Subcutaneous preadipocyte (primary cell): ENCODE measurements at places on chromosomes 11 and 22. TPM values are rescaled to one million over a fixed set of nuclear protein-coding genes. Genes with fewer than 3 reads are reported as not detected.

Gene GRM5
- under 0.01 TPM in 2 replicates for total RNA-seq

Gene SEC14L3
- not detected in 2 replicates for total RNA-seq

Gene ANO9
- under 0.01 TPM in 1 of 2 replicates, not detected in the other for total RNA-seq

Gene RIBC2
- total RNA-seq = 1.1 and 1.4 TPM in 2 replicates

Gene EFCAB6
- total RNA-seq = 1.6 and 2.6 TPM in 2 replicates

Gene OR10A5
- not detected in 2 replicates for total RNA-seq

Gene OR6T1
- not detected in 2 replicates for total RNA-seq

Gene LMO2
- under 0.01 and 0.20 TPM in 2 replicates for total RNA-seq

Gene GANAB
- total RNA-seq = 178 and 191 TPM in 2 replicates

Gene CD3E
- total RNA-seq = not detected in 2 replicates

Gene ZC3H12C
- 16.5 and 28.2 TPM in 2 replicates for total RNA-seq

Gene OR8D4
- 0.37 TPM in 1 of 2 replicates, not detected in the other for total RNA-seq

Gene ARHGAP42
- total RNA-seq = 5.1 and 12.1 TPM in 2 replicates

Gene EHF
- total RNA-seq = not detected in 2 replicates

Gene ARHGAP8
- not detected in 2 replicates for total RNA-seq

Gene PHF21B
- total RNA-seq = 0.20 TPM in 1 of 2 replicates, not detected in the other

Gene SPA17
- 12.1 and 12.9 TPM in 2 replicates for total RNA-seq

Gene KBTBD4
- 21.7 and 22.9 TPM in 2 replicates for total RNA-seq

Gene DCDC1
- total RNA-seq = under 0.01 and 0.20 TPM in 2 replicates

Gene PYGM
- 0.37 and 0.39 TPM in 2 replicates for total RNA-seq

Gene CKAP5
- 68.3 and 104 TPM in 2 replicates for total RNA-seq

Gene OR8G1
- not detected in 2 replicates for total RNA-seq

Gene GATD1
- 45.0 and 48.1 TPM in 2 replicates for total RNA-seq

Gene HEPHL1
- total RNA-seq = not detected in 2 replicates

Gene ZNF280B
- total RNA-seq = 0.73 and 0.98 TPM in 2 replicates

Gene CCND1
- total RNA-seq = 308 and 327 TPM in 2 replicates

Gene DGCR6
- 0.59 and 1.8 TPM in 2 replicates for total RNA-seq

Gene NXPE1
- total RNA-seq = not detected in 2 replicates

Gene BTG4
- total RNA-seq = not detected in 2 replicates
